Glutamatergic neuron (in vitro differentiated cells): ENCODE measurements at places on chromosomes 1 and 21. TPM values are rescaled to one million over a fixed set of nuclear protein-coding genes. Genes with fewer than 3 reads are reported as not detected.

Gene MRAP
- not detected for total RNA-seq

Gene NUDT4B
- not detected for total RNA-seq

DNA sequence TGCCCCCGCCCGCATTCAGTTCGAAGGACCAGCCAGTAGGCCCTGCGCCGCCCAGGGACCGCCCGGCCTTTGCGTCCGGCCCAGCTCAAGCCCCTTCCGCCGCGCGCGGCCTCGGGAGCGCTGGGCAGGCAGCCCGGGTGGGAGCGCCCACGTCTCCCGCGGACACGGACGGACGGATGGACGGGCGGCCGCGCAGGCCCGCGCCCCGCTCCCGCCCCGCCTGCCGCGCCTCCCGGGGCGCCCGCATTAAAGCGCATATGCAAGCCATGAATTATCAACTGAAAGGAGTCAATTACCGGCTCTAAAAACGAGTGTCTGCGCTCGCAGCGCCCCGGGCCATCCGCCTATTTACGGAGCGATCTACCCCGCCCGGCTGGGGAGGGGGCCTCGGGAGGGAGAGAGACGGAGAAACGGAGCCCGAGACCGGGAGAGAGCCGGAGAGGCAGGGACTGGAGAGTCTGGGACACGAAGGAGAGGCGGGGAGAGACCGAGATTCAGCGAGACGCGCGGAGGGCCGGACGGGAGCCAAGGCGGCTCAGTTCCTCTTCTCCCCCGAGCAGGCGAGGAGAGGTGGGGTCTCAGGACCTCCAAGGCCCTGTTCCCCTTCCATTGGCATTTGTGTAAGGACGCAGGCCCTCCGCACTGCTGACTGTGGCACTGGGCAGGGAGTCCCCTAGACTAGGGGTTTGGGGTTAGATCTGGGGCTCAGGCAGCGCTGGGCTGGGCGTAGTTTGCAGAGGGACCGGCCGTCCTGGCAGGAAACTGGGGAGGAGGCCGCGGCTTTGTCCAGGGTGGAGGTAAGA is 41.3 kb upstream of the DMBX1 start:
- no peak overlapping the region for H3K27ac ChIP-seq
- DNase-seq = peak; percentile 55
- peak overlapping the region; percentile 84 for H3K4me3 ChIP-seq
- H3K36me3 ChIP-seq = no peaks in the 10 kb centered on the region

DNA sequence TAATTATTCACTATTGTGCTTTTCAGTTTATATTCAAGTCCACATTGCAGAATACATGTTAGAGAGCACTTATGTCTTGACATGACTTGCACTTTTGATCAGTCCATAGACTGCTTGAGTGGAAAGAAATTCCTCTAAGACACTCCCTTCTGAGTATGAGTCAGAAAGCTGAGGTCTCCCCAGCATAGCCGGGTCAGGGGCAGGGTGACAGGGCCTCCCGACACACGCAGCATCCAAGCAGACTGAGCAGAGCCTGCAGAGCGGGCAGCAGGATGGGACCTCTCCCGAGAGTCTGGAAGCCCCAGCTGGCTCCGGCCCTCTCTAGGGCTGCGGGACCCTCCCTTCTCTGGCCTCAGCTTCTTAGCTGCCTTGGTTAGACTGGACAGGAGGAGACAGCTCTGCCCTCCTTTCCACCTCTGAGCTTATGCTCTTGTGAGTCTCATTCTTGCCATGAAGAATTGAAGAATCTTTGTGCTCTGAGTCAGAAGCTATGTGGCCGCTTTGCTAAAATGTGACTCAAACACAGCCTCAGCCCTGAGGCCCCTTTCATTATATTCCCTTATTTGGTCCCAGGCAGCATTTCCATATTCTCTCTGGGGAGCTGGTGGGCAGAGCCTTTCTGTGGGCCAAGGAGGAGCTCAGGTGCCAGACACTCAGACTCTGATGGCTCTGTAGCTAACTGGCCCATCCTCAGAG is 11.2 kb upstream of the CAPN2 start:
- no peaks in the 10 kb centered on the region for H3K36me3 ChIP-seq
- H3K4me3 ChIP-seq = no peak overlapping the region
- peaks cover 11% of the 10 kb centered on the region for H3K27me3 ChIP-seq
- peak overlapping the region; percentile 43 for H3K27ac ChIP-seq
- peak; percentile 58 for DNase-seq
- no peaks in the 10 kb centered on the region for H3K4me1 ChIP-seq

DNA sequence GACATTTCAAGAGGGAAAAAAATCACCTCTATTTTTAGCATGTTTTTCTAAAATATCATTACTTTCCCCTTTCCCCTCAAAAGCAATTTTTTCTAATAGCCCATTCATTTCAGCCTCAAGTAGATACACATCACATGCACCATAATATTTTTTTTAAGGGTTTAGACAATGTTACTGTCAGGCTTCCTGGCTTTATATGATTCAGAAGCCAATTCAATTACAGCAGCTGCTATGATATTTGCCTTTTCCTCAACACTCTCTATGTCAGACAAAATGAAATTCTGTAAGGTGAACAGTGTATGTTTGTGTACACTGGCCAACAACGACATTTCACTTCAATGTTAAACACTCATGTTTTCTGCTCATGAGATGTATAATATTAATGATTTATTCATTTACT is 46.5 kb downstream of the OMA1 start:
- no peaks in the 10 kb centered on the region for H3K27me3 ChIP-seq
- no peak overlapping the region for H3K27ac ChIP-seq
- H3K36me3 ChIP-seq = no peaks in the 10 kb centered on the region
- no peak overlapping the region for H3K4me3 ChIP-seq

DNA sequence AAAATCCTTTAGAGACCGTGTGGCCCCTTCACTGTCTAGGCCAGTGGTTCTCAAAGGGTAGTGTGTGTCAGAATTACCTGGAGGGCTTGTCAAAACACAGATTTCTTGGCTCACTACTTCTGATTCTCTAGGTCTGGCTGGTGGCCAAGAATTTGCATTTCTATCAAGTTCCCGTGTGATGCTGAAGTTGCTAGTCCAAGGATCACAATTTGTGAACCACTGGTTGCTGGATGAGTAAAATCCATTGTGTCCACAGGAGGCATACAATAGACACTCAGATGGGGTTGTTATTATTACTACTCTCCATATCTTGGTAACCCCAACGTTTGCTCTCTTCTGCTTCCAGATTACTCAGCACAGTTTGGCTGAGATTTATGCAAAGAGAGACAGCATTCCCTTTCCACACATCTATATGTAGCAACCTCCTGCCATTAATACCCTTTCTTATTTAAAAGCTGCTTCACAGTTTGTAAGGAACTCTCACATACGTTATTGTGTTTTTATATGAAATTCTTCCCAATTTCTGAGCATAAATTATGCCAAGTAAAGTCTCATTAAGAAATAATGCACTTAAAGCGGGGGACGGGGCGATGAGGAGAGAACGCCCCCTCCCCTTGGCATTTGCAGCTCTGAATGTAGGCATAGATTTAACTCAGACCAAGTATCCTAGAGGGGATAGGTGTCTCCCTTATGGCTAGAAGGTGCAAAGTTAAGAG is 720 bp upstream of the TMCC2 start:
- DNase-seq = no peak
- H3K36me3 ChIP-seq = no peaks in the 10 kb centered on the region
- H3K27ac ChIP-seq = no peak overlapping the region
- peak overlapping the region; percentile 77 for H3K4me3 ChIP-seq
